H54 (cell line): ENCODE measurements at places on chromosomes 16 and 17.
A peak's percentile ranks its signal among the peaks of the same experiment; 100 is the strongest.

GRCh38 chr17:61756561-61756960, 106.8 kb downstream of the BRIP1 start:
- DNase-seq = no peak

DNA sequence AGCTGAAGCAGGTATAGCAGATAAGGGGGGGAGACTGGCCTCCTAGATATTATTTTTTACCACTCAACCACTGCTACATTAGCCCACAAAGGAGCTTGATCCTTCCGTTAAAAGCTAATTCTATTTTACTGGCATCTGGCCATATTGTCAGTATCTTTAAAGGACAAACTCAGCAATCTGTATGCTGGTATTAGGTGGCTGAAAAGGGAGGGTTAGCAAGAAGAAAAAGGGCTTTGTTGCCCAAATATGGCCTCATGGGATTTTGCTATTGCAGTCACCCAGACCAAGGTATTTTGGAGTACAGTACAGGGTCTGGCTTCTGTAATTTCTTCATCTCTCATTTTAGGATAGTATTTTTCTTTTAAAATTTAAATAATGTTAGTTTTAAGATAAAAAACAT, 14.4 kb downstream of the RFWD3 start:
- DNase-seq = no peak

DNA sequence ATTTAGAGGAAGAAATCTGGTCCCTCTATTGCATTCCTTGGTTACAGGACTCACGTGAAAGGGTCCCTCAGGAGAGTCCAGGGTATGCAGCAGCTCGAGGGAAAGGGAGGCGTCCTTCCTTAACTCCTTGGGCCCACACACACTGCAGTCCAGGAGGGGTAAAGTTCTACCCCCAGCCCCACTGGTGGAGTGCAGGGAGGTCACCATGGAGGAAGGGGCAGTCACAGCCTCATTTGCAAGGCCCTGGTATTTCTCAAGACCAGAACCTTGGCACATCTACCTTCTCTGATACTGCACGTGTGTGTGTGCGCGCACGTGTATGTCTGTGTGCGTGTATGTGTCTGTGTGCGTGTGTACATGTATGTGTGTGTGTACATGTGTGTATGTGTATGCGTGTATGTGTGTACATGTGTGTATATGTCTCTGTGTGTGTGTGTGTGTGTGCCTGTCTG, 11.1 kb downstream of the HIC1 start:
- DNase-seq = no peak

DNA sequence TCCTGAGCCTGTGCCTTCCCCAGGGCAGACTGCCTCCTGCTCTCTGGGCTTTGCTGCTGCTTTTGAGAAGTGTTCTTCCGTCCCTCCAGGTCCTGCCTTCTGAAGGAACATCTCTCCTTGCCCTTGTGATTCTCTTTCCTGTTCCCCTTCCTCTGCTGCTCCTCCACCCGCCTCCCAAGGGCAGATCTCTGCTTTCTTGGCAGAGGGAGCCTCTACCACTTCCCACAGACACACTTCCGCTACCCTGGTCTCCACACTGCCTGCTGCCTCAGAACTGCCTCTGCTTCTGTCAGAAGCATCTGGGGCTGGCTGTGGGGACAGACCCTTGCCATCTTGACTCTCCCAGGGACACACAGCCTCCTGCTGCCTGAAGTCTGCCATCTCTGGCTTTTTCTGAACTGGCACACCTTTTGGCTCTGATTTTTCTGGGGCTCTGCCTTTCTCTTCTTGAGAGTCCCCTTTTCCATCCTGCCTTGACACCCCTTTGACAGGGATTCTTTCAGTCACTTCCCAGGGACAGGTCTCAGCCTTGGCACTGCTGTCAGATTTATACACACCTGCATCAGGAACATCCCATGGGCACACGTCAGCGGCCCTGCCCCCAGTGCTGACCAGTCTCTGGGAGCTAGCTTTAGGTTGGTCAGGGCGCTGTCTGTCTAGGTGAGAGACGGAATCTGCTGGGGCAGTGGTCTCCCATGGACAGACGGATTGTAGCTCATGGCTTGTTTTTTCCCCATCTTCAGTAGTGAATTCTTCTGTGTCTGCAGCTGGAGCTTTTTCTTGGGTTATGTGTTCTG, 16.6 kb downstream of the GPR179 start:
- DNase-seq = no peak

GRCh38 chr17:17873450-17873991, 36.7 kb upstream of the SREBF1 start:
- DNase-seq = no peak

- no peak for DNase-seq
Observed at GRCh38 chr16:88387941-88388627, 5.3 kb downstream of the ZNF469 start.

DNA sequence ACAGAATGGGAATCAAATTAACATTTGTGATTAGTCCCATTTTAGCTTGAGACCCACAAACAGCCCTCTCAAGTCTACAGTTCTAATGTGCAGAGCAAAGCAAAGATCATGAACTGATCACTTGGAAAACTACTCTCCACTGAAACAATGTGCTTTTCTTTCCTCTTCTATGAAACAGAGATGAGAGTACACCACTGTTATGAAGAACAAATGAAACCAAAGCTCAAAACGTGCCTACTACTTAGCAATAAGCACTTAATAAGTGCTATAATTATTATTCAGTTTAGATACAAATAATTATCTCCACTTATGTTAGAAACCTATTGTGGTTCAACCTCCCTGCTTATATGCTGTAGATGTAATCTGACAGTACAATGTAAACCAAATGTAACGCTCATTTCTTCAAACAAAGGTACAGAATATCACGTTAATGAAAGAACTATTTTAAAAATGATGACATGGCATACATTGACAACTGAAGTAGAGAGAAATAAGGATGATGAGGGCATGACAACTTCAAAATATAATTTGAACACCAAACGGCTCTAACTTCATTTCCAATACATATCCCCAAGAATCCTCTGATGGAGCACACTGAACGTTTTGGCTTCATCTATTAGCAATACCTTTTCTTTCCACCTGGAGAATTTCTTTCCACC, 2.0 kb downstream of the VPS35 start:
- no peak for DNase-seq

DNA sequence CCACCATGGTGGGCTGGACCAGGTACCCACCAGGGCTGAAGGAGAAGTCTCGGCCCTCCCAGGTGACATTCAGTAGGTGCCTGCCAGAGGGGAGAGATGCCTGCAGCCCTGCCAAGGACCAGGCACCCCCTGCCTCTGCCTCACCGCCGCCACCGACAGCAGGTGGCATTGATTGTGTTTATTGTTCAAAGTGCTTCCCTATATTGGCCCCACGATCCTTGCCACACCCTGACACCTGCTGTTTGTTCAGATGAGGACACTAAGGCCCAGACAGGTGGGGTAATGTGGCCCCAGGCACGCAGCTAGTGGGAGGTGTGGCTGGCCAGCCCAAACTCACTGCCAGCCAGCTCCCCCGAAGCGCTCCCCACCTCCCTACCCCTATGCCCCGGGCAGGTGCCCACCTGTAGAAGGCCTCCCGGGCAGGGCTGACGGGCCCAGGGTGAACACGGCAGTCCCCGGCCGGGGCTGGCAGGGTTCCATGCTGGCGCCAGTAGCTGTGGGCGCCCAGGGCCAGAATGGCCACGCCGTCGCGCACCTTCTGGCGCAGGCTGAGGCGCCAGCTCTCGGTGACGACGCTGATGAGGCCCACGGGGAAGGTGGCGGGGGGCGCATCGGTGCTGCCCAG, 8.0 kb downstream of the GRIN2C start:
- no peak for DNase-seq

- DNase-seq = no peak
Observed at GRCh38 chr16:7331997-7332396, 648 bp upstream of the RBFOX1 start.

- DNase-seq = no peak
Observed at GRCh38 chr16:24141917-24142316, 114.2 kb upstream of the CACNG3 start.

DNA sequence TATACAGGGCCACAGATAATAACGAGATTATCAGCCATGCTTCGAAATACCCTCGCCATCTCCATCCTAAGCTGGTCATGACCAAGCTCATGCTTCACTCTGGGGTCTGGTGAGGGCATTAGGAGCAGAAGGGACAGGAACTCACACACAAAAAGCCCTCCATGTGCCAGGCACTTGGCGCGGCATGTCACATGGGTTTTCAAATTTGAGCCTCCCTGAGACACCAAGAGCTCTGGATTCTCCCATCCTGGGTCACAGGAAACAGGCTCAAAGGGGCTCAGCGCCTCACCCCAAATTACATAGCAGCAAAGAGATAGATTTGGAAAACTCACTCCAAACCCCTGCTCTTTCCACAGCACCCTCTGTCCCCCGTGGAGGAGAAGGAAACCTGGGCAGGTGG, 239.5 kb downstream of the GSG1L start:
- DNase-seq = no peak

DNA sequence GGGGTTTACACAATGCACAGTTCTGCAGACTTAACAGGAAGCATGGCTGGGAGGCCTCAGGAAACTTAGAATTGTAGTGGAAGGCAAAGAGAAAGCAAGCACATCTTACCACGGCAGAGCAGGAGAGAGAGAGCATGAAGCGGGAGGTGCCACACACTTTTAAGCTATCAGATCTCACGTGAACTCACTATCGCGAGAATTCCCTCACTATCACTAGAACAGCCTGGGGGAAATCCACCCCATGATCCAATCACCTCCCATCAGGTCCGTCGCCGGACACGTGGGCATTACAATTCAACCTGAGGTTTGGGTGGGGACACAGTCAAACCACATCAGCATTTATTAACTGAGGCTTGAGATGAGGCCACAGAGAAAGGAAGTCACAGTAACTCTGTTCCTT, 326.7 kb downstream of the C16orf95 start:
- no peak for DNase-seq

DNA sequence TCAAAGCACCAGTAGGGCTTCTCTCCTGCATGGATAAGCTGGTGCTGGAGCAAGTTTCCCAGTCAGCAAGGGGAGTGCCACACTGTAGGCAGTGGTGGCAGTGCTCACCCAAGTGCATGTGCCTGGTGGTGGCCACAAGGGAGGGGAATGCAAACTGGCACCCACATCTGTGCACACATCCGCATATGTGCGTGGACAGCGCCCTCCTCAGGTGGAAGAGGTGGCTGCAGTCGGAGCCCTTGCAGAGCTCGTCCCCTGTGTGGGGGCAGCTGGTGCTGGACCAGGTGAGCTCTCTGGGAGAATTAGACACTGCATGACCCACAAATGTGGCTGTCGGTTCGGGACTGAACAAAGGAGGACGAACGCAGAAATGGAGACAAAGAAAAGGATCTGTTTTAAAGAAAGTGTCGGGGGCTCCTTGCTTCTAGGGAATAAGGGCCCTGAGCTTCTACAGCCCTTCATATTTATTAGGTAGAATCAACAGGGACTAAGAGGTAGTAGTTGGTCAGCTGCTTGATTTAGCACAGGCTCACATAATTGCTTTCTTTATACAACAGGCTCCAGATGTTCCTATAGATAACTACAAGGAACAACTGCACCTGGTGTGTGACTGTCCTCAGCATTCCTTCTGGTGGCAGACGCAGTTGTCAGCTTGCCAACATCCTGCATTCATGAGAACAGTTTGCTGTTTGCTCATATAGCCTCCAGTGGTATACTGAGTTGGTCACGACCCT, 5.3 kb upstream of the ZNF689 start:
- no peak for DNase-seq

DNA sequence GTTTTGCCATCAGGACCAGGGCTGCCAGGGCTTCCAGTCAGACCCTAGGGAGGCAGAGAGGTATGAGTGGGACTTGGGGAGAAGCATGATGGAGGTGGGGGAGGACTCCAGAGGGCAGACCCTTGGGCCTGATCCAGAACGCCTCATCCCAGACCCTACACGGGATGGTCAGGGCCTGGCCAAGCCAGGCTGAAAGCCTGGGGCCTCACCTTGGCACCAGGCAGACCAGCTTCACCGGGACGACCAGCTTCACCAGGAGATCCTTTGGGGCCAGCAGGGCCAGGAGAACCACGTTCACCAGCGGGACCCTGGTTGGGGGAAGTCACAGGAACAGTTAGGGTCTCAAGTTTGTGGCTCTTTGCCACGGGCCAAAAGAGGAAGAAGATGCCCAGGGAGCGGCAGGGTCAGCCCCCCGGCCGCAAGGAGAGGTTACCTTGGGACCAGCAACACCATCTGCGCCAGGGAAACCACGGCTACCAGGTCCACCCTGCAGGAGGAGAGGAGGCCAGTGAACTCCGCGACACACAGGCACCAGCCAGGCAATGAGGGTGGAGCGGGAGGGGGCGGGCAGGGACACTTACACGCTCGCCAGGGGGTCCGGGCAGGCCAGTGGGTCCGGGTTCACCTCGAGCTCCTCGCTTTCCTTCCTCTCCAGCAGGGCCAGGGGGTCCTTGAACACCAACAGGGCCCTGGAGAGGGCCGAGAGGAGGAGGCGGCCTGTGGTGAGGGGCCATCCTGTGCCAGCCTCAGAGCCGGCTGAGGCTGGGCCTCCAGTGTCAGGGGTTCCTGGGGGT, 7.1 kb downstream of the COL1A1 start:
- no peak for DNase-seq

- DNase-seq = peak; percentile 75
Observed at GRCh38 chr16:70738083-70738977, 52.5 kb upstream of the MTSS2 start.

DNA sequence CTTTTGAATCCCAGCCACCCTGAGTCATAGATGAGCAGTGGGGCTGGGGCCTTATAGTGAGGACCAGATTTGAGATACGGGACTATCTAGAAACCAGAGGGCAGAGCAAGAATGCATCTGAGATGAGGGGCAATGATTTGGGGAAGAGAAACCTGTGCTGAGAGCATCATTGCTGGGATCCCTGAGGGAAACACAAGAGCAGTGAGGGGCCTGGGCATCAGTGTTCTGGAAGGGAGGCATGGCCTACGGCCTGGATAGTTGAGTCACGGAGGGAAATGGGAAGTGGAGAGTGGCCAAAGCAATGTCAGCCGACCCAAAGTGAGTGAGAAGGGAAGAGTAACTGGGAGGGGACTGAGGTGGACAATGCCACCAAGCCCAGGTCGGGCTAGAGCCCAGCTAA, 5.2 kb downstream of the CAMTA2 start:
- no peak for DNase-seq

- DNase-seq = no peak
Observed at GRCh38 chr17:79083191-79083971, 8.8 kb downstream of the ENGASE start.

GRCh38 chr17:75808549-75808904, 23.9 kb downstream of the UNK start:
- DNase-seq = no peak

DNA sequence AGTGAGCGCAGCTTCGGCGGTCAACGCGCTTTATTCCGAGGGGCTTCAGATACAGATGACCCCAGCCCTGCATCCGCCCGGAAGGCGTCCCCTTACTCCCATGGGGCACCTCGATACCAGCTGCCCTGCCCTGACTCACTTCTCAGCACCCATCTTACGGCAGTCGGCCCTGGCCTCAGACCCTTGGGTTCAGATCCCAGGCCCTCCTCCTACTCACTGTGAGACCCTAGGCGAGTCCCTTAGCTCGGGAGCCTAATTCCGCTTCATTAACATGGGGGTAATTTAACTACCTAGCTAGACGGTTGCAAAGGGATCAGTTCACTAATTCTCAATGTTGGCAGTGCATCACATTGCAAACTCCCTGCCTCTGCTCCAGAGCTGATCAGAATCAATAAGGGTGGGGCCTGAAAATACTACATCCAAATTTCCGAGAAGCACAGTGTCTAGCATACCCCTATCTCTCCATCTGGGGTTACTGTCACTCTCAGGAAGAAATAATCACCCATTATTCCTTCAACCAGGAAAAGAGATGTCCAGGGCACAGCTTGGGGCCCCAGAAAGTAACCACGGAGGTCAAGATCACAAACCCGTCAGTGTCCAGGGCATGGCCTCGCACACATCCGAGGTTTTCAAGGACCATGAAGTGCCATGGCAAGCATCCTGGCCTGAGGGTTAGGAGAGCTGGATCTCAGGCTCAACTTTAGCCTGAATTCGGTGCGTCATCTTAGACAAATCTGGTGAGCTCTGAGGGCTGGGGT, 415 bp upstream of the FLOT2 start:
- no peak for DNase-seq
